Vagina (tissue), 2 donors: ENCODE measurements at places on chromosomes 11 and 22.

- H3K27ac ChIP-seq, result peak overlapping the region; percentile 59
- H3K4me3 ChIP-seq, result no peak overlapping the region
- no peaks in the 10 kb centered on the region for H3K27me3 ChIP-seq
- no peak for DNase-seq
- no peaks in the 10 kb centered on the region for H3K36me3 ChIP-seq
Measured at GRCh38 chr22:35525687-35526332, 14.8 kb upstream of the RASD2 start.

GRCh38 chr11:123098990-123099389 lies 37.1 kb upstream of the HSPA8 start:
- H3K4me1 ChIP-seq, result peaks cover 25% of the 10 kb centered on the region
- no peak overlapping the region for H3K4me3 ChIP-seq
- no peak overlapping the region for H3K27ac ChIP-seq
- no peaks in the 10 kb centered on the region for H3K27me3 ChIP-seq

DNA sequence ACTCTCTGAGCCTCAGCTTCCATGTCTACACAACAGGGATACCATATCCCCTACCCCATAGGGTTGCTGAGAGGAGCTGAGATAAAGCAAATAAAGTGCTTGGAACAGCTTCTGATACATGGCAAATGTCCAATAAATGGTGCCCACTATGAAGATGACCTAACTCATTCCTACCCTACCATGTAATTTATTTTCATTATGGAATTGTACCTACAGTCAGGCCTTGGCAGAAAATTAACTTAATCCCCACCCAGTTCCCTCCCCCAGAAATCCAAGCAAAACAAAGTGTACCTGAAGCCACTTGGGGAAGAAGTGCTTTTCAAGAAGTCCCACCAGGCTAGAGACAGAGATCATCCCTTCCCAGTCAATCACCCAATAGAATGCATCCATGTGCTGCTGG lies 10.8 kb downstream of the SRRD start:
- H3K4me1 ChIP-seq, result no peaks in the 10 kb centered on the region
- H3K27me3 ChIP-seq, result no peaks in the 10 kb centered on the region
- no peak overlapping the region for H3K4me3 ChIP-seq
- peaks cover 84% of the 10 kb centered on the region for H3K36me3 ChIP-seq

- DNase-seq, result no peak
- no peaks in the 10 kb centered on the region for H3K27me3 ChIP-seq
- H3K36me3 ChIP-seq, result no peaks in the 10 kb centered on the region
- no peaks in the 10 kb centered on the region for H3K4me1 ChIP-seq
- H3K4me3 ChIP-seq, result no peak overlapping the region
- no peak overlapping the region for H3K27ac ChIP-seq
Measured at GRCh38 chr11:64539711-64540427, 51.2 kb upstream of the SLC22A12 start.
